Lower lobe of right lung (tissue), 2 donors: ENCODE measurements at places on chromosomes 7 and 10. TPM values are rescaled to one million over a fixed set of nuclear protein-coding genes. Genes with fewer than 3 reads are reported as not detected.

Gene GPR85
- 4.5 TPM for total RNA-seq

GRCh38 chr10:132224343-132225072 lies 37.8 kb downstream of the DPYSL4 start:
- H3K27me3 ChIP-seq = no peaks in the 10 kb centered on the region
- peaks cover 7% of the 10 kb centered on the region for H3K4me1 ChIP-seq
- no peak overlapping the region for H3K27ac ChIP-seq
- H3K4me3 ChIP-seq = no peak overlapping the region
- DNase-seq = no peak
- no peaks in the 10 kb centered on the region for H3K36me3 ChIP-seq

Gene FBXO24
- total RNA-seq = 0.74 TPM

DNA sequence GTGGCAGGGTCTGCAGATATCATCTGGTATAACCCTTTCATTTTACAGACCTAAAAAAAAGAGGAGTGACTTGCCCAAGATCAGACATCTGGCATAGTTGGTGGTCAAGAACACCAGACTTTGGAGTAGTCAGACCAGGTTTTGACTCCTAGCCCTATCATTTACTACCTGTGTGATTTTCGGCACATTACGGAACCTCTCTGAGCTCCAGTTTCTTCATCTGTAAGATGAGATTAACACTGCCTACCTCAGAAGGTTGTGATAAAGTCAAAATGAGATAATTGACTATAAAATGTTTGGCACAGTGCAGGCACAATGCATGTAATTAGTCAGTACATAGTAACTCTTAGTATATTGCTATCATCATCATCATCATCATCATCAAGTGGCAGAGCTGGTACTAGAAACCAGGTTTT lies 1.2 kb downstream of the STRIP2 start:
- peaks cover 10% of the 10 kb centered on the region for H3K27me3 ChIP-seq
- no peak for DNase-seq
- H3K4me1 ChIP-seq = peaks cover 17% of the 10 kb centered on the region
- peak overlapping the region; percentile 82 for H3K4me3 ChIP-seq

DNA sequence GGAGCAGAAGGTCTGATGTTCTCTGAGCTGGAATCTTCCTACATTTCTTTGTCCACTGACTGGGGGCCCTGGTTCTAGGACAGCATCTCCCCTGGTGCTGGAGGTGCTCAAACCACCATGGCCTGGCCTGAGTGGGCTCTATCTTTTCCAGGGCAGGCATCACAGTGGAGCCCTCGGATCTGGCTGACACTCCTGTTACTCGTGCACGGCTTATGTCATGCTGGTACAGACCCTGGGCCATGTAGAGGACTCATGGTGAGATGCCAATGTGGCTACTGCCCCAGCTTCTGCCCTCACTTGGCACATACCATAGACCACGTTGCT lies 96.0 kb downstream of the HIPK2 start:
- peaks cover 46% of the 10 kb centered on the region for H3K4me1 ChIP-seq
- H3K36me3 ChIP-seq = no peaks in the 10 kb centered on the region
- no peaks in the 10 kb centered on the region for H3K27me3 ChIP-seq
- no peak for DNase-seq
- H3K27ac ChIP-seq = peak overlapping the region; percentile 80

Gene GTF2IRD2
- total RNA-seq = 19.0 TPM
